Naive thymus-derived CD8-positive, alpha-beta T cell (primary cell): ENCODE measurements at places on chromosomes 12 and 14.

- DNase-seq = no peak
- no peak overlapping the region for H3K27ac ChIP-seq
- no peaks in the 10 kb centered on the region for H3K36me3 ChIP-seq
- no peak overlapping the region for H3K4me3 ChIP-seq
- H3K27me3 ChIP-seq = peaks cover 36% of the 10 kb centered on the region
Observed at GRCh38 chr12:32917094-32917611, 20.6 kb upstream of the PKP2 start.

DNA sequence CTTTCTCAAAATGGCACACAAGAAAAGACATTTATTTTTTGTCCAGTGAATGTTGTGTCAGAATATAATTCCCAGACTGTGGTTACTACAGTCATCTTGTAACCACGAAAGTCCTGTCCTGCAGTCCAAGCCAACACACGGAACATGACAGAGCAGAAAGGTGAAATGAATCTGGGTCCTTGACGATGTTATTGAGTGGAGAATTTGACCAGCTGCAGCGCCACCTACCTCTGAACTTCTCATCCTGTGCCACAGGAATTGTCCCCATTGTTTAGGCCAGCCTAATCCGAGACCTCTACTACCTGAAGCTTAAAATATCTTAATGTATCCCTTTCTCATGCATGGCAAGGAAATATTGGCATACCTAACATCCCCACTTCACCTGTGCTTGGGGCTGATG, 64.1 kb upstream of the OTX2 start:
- H3K36me3 ChIP-seq = no peaks in the 10 kb centered on the region
- no peak for DNase-seq
- H3K4me1 ChIP-seq = no peaks in the 10 kb centered on the region
- H3K4me3 ChIP-seq = no peak overlapping the region

DNA sequence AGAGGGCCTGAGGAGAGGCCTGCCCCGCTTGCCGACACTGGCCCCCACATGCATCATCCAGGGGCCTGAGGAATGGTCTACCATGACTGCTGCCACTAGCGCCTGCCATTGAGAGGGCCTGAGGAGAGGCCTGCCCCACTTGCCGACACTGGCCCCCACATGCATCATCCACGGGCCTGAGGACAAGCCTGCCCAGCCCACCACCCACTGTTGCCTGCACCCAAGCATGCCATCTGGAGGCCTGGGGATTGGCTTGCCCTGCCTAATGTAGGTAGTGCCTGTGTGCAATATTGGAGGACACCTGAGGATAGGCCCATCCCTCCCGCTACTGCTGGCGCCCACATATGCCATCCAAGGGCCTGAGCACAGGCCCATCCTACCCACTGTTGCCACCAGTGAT, 24.4 kb downstream of the CYP46A1 start:
- DNase-seq = no peak
- no peak overlapping the region for H3K4me3 ChIP-seq
- no peaks in the 10 kb centered on the region for H3K4me1 ChIP-seq
- peaks cover 11% of the 10 kb centered on the region for H3K36me3 ChIP-seq
- peaks cover 19% of the 10 kb centered on the region for H3K27me3 ChIP-seq

GRCh38 chr14:102140027-102140749, 491 bp downstream of the WDR20 start:
- no peaks in the 10 kb centered on the region for H3K27me3 ChIP-seq
- peak overlapping the region; percentile 98 for H3K27ac ChIP-seq
- peaks cover 19% of the 10 kb centered on the region for H3K36me3 ChIP-seq

DNA sequence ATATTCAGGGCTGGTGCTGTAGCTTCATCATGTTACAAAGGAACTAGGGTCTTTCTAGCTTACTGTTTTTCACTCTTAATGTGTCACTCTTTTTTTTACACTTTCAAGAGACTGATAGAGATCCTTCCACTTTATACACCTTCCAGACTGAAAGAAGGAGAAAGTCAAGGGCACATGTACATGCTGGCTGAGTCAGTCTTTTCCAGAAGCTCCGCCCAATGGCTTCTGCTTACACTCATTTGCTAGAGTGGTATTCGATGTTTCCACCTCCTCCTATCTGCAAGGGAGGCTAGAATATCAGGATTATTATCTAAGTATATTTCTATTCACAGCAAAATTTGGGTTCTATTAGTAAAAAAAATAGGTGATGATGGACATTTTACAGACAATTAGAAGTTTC, 325.8 kb upstream of the OR4E1 start:
- H3K4me1 ChIP-seq = peaks cover under 1% of the 10 kb centered on the region
- peak overlapping the region; percentile 15 for H3K27ac ChIP-seq
- no peak for DNase-seq
- peaks cover 1% of the 10 kb centered on the region for H3K27me3 ChIP-seq

DNA sequence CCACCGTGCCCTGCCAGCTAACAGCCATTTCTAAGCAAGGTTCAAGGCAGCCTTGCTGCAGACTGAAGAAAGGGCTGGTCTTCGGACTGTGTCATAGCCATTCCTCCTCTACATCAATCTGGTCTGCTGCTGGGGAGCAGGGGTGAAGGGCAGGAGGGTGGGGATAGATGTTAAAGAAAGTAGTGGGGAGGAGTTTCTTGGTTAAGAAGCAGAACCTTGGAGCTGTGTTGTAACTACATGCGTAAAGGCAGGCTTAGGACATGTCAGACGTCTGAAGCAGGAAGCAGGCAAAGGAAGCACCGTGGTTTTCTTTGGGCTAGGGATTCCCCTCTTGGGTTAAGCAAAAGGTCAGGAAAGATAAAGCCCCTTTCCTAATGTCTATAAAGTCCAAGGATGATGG, 18.1 kb upstream of the NEK9 start:
- H3K36me3 ChIP-seq = peaks cover 4% of the 10 kb centered on the region
- H3K27ac ChIP-seq = peak overlapping the region; percentile 70
- no peaks in the 10 kb centered on the region for H3K27me3 ChIP-seq

- no peaks in the 10 kb centered on the region for H3K36me3 ChIP-seq
- H3K27ac ChIP-seq = no peak overlapping the region
- H3K4me1 ChIP-seq = no peaks in the 10 kb centered on the region
- peak overlapping the region; percentile 15 for H3K4me3 ChIP-seq
- DNase-seq = no peak
Observed at GRCh38 chr14:35940291-35940690, 114.2 kb downstream of the BRMS1L start.

GRCh38 chr14:93023039-93023438, 92.7 kb downstream of the ITPK1 start:
- peaks cover 4% of the 10 kb centered on the region for H3K36me3 ChIP-seq
- H3K4me1 ChIP-seq = peaks cover 74% of the 10 kb centered on the region
- H3K27ac ChIP-seq = no peak overlapping the region
- no peaks in the 10 kb centered on the region for H3K27me3 ChIP-seq
- no peak overlapping the region for H3K4me3 ChIP-seq

- no peak overlapping the region for H3K27ac ChIP-seq
- H3K4me3 ChIP-seq = no peak overlapping the region
- no peak for DNase-seq
Observed at GRCh38 chr14:32399920-32400319, 70.8 kb downstream of the AKAP6 start.

- H3K4me3 ChIP-seq = no peak overlapping the region
- H3K4me1 ChIP-seq = no peaks in the 10 kb centered on the region
- H3K36me3 ChIP-seq = no peaks in the 10 kb centered on the region
- H3K27me3 ChIP-seq = no peaks in the 10 kb centered on the region
- DNase-seq = no peak
- H3K27ac ChIP-seq = no peak overlapping the region
Observed at GRCh38 chr14:29895591-29896083, 32.0 kb downstream of the PRKD1 start.

GRCh38 chr12:110312581-110313360, 31.7 kb downstream of the ATP2A2 start:
- peaks cover 55% of the 10 kb centered on the region for H3K4me1 ChIP-seq
- DNase-seq = no peak
- peak overlapping the region; percentile 79 for H3K27ac ChIP-seq
- no peaks in the 10 kb centered on the region for H3K27me3 ChIP-seq
- no peaks in the 10 kb centered on the region for H3K36me3 ChIP-seq
- H3K4me3 ChIP-seq = no peak overlapping the region

DNA sequence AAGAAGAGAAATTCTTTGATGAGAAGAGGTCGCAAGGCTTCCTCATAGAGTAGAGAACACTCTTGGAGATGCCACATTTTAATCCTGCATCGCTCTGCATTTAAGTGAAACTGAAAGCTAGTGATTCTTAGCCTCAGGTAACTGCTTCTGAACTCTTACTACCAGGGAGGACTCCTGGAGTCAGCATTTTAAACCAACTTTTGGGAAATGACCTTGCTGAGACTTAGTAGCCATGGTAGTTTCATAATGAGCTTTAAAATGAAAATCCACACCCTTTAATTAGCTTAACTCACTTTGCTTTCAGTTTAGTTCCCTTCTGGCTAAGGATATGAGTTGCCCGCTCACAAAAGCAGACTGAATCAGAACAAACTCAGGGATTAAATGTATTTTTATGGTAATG, 80.3 kb downstream of the SYNE2 start:
- no peak overlapping the region for H3K27ac ChIP-seq
- H3K27me3 ChIP-seq = no peaks in the 10 kb centered on the region
- peaks cover 13% of the 10 kb centered on the region for H3K36me3 ChIP-seq
- H3K4me1 ChIP-seq = peaks cover 13% of the 10 kb centered on the region
- DNase-seq = no peak

DNA sequence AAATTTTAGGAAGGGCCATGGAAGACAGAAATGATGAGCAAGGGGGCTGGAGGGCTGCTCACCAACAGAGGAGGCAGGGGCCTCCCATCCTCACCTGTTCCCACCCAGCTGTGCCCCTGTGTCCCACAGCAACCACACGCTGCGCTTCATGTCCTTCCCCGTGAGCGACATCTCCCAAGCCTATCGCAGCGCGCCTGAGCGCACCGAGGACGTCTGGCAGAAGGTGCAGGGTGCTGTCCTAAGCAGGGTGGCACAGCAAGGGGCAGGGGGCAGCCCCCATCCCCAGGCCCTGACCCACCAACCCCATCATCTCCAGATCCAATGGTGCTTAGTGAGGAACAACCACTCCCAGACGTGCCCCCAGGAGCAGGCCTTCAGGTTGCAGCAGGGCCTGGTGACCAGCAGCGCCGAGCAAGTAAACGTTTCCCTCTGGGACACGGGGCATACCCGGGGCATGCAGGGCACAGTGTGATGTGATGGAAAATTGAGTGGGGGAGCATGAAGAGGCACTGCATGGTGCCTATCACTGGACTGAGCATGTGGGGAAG, 8.1 kb downstream of the CARMIL3 start:
- no peaks in the 10 kb centered on the region for H3K36me3 ChIP-seq
- no peaks in the 10 kb centered on the region for H3K27me3 ChIP-seq
- no peak overlapping the region for H3K4me3 ChIP-seq
- peaks cover 7% of the 10 kb centered on the region for H3K4me1 ChIP-seq
- DNase-seq = no peak

- H3K27me3 ChIP-seq = peaks cover 35% of the 10 kb centered on the region
- no peak overlapping the region for H3K27ac ChIP-seq
- H3K4me3 ChIP-seq = peak overlapping the region; percentile 44
- peaks cover 6% of the 10 kb centered on the region for H3K36me3 ChIP-seq
- peaks cover 17% of the 10 kb centered on the region for H3K4me1 ChIP-seq
- DNase-seq = no peak
Observed at GRCh38 chr14:100824901-100825712, 811 bp upstream of the MEG3 start.

DNA sequence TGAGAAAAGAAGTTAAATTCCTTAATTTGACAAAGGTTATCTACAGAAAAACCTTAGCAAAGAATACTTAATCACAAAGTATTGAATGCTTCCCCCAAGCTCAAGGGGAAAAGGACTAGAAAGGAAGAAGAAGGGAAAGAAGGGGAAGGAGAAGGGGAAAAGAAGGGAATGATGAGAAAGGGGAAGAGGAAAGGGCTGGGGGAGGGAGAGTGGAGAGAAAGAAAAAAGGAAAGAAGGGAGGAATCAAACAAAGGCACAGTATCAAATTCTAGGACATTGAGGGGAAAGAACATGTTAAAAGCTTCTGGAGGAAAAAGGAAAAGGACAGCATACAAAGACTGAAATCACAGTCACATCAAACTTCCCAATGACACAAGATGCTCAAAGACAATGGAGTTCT, 70.3 kb downstream of the BCL2L14 start:
- peaks cover 78% of the 10 kb centered on the region for H3K36me3 ChIP-seq
- no peak overlapping the region for H3K4me3 ChIP-seq
- H3K27ac ChIP-seq = no peak overlapping the region
- no peaks in the 10 kb centered on the region for H3K27me3 ChIP-seq
- no peaks in the 10 kb centered on the region for H3K4me1 ChIP-seq

DNA sequence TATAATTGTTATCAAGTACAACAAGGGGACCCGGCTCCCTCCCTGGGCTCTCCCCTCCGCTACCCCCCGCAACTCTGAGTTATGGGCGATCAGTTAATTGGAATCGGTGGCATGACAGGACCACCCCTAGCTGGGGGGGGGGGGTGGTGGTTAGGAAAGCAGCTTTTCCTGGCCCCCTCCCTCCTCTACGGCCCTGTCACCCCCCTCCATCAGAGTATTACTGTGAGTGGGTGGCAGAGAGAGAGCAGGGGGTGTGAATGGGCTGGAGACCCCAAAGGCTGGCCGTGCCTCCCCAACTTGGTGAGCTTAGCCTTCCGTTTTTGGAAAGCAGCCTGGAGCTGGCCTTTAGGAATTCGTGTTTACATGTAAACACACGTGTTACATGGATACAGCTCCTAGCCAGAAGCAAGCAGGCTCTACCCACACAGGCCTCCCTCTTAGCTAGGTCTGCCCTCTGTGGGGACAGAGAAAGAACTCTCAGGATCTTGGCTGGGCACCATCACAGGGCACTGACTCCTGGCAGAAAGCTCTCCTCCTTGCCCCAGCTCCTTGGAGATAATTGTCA, 1.1 kb upstream of the HOXC4 start:
- H3K4me3 ChIP-seq = peak overlapping the region; percentile 91
- peaks cover 47% of the 10 kb centered on the region for H3K4me1 ChIP-seq
- no peak for DNase-seq
- H3K27me3 ChIP-seq = peaks cover 81% of the 10 kb centered on the region
- no peak overlapping the region for H3K27ac ChIP-seq
- no peaks in the 10 kb centered on the region for H3K36me3 ChIP-seq

DNA sequence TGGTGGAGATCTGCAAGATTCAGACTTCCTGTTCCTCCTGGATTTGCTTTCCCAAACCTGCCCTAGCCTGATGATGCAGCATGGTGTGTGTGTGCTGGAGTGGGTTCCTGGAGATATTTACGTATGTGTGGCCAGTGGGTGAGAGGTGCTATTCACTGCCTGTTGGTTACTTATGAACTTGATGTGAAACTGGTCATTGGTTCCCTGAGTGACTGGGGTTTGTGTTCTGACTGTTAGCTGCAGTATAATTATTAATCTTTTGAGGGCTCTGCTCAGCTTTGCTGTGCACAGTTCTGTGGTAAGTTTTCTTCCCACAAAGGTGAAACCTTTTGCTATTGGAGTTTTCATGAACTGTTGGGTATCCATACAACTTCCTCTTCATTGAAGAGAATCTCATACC, 541.8 kb upstream of the FBXO33 start:
- no peak for DNase-seq
- no peak overlapping the region for H3K27ac ChIP-seq
- no peaks in the 10 kb centered on the region for H3K36me3 ChIP-seq
- no peaks in the 10 kb centered on the region for H3K27me3 ChIP-seq
- no peak overlapping the region for H3K4me3 ChIP-seq
- H3K4me1 ChIP-seq = no peaks in the 10 kb centered on the region
